ENCODE measurements at places on chromosomes 5 and 9.

GRCh38 chr9:137189297-137190295 is 1.1 kb downstream of the SSNA1 start:
- no peak for DNase-seq

DNA sequence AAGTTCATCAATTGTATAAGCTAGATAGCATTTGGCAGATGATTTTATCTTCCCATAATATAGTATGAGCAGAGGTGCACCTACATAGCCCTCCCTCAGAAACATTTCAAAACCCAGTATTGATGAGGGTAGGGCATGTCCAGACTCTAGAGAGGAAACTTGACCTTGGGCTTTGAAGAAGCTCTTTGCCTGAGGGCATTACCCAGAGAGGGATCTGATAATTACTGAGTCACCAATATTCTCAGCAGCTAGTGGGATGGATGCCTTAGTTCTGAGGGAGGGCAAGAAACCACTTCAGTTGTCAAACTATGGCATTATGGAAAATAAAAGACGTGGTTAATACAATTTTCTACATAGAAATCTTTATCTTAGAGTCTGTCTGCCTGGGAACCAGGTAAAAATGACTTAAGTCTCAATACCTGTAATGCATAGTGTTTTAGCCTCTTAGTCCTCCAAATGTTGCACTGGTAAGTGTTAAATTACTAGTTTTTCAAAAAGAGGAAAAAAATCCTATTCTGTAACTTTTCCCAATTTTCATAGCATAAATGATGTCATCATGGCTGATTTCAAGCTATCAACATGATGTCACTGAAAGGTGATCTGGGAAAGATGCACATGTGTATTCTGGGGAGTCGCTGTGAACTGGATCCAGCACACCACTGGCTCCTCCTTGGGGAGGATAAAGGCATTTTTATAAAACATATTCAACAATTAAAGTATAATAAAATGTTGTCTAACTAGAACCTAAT is 809.0 kb downstream of the KCTD16 start:
- no peak for DNase-seq

DNA sequence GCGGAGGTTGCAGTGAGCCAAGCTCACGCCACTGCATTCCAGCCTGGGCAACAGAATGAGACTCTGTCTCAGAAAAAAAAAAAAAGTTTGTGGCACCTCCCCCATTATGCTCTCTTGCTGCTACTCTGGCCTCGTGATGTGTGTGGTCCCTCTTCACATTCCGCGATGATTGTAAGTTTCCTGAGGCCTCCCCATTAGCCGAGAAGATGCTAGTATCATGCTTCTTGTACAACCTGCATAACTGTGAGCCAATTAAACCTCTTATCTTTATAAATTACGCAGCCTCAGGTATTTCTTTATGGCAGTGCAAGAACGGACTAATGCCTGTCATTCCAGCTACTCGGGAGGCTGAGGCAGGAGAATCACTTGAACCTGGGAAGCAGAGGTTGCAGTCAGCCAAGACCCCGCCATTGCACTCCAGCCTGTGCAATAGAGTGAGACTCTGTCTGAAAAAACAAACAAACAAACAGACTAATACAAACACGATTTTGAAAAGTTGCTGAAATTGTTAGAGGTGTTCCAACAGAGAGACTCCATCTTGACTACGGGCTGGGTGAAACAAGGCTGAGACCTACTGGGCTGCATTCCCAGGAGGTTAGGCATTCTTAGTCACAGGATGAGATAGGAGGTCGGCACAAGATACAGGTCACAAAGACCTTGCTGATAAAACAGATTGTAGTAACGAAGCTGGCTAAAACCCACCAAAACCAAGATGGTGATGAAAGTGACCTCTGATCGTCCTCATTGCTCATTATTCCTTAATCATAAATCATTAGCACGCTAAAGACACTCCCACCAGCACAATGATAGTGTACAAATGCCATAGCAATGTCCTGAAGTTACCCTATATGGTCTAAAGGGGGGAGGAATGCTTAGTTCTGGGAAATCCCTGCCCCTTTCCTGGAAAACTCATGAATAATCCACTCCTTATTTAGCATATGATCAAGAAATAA is 8.3 kb upstream of the AFF4 start:
- DNase-seq: no peak

GRCh38 chr5:127423173-127423798 is 94.2 kb upstream of the PRRC1 start:
- no peak for DNase-seq

- DNase-seq: no peak
Measured at GRCh38 chr9:125049212-125050049, 93.9 kb downstream of the SCAI start.

GRCh38 chr5:191036-191948 is at the start of gene LRRC14B:
TSS of gene LRRC14B (plus strand) at chr5:191495. CDS start at chr5:191539, 44 bp downstream.
- DNase-seq: no peak

GRCh38 chr9:110620726-110621125 is 41.2 kb upstream of the SVEP1 start:
- DNase-seq: no peak

DNA sequence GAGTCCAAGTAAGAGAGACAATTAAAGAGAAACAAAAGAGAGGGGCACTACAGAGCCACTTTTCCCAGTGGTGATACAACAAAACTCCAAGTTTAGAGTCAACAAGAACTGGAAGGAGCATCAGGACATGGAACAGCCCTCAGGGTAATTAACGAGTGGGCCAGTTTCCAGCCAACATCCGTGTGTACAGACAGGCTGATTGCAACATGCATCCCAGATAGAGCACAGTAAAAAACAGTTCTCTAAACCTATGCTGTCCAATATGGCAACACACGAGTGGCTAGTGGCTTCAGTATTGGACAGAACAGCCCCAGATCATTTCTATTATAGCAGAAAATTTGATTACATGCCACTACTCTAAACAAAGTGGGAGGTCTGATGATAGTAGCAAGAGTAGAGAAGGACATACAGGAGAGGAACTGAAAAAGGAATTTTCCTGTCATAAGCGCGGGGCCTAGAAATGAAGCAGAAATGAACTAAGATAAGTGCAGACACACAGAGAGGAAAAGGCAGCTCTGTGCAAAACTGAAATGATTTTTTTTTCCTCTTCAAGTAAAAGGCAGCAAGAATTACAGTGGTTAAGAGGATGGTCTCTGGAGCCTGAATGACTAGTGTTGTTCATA is 175.6 kb upstream of the CCNG1 start:
- no peak for DNase-seq

Data from activated effector memory CD4-positive, alpha-beta T cell treated with Interleukin-2 at 50 U/mL for 16 hours (primary cell).